Tibial nerve (tissue), 4 donors: ENCODE measurements at places on chromosomes 7 and 10. TPM values are rescaled to one million over a fixed set of nuclear protein-coding genes. Genes with fewer than 3 reads are reported as not detected.

Gene RHOBTB1
- 5.7 TPM for total RNA-seq

- H3K4me1 ChIP-seq, result no peaks in the 10 kb centered on the region
- H3K36me3 ChIP-seq, result no peaks in the 10 kb centered on the region
- no peak for DNase-seq
- H3K4me3 ChIP-seq, result no peak overlapping the region
- no peaks in the 10 kb centered on the region for H3K27me3 ChIP-seq
- H3K27ac ChIP-seq, result no peak overlapping the region
These were observed 33.8 kb downstream of the JAKMIP3 start for GRCh38 chr10:132099389-132100090.

GRCh38 chr10:65571011-65571570 lies 1354.7 kb upstream of the LRRTM3 start:
- H3K4me1 ChIP-seq, result no peaks in the 10 kb centered on the region
- no peak overlapping the region for H3K4me3 ChIP-seq
- no peaks in the 10 kb centered on the region for H3K27me3 ChIP-seq
- H3K36me3 ChIP-seq, result no peaks in the 10 kb centered on the region
- no peak for DNase-seq

GRCh38 chr7:88328787-88329186 lies 22.1 kb upstream of the STEAP4 start:
- no peak for DNase-seq

Gene TMEM176B
- total RNA-seq, result 70.8 TPM

- no peaks in the 10 kb centered on the region for H3K4me1 ChIP-seq
- no peaks in the 10 kb centered on the region for H3K36me3 ChIP-seq
- no peaks in the 10 kb centered on the region for H3K27me3 ChIP-seq
- no peak overlapping the region for H3K4me3 ChIP-seq
These were observed 23.6 kb downstream of the CEP41 start for GRCh38 chr7:130417213-130417612.

DNA sequence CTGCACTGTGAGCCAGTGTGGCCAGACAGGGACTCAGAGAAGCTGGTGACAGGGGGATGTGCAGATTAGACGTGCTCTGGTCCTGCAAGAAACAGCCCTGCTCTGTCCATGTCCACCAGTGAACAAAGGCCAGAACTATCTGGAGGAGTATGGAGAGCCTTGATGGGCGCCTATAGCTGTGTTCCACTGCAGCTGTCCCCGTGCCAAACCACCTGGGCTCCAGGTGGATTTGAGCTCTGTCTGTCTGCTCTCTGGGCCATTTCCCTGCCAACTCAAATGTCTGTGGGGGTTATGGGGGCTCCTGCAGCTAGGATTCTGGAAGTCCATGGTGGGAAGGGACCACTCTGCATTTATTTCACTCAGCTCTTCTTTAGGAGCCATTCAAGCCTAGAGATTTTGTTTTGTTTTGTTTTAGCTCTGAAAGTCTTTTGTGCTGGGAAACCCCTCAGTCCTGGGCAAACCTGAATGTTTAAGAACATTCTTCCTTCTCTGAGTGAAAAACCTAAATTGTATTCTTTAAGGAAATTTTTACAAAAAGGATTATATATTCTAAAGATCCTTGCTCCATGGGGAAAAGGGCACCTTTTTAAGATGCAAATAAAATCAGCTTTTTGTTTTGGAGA lies 1039.5 kb upstream of the SORCS1 start:
- no peaks in the 10 kb centered on the region for H3K36me3 ChIP-seq
- H3K4me1 ChIP-seq, result no peaks in the 10 kb centered on the region
- no peak for DNase-seq
- no peak overlapping the region for H3K27ac ChIP-seq
- no peak overlapping the region for H3K4me3 ChIP-seq

Gene C10orf67
- 0.30 TPM for total RNA-seq

- no peaks in the 10 kb centered on the region for H3K4me1 ChIP-seq
- no peak overlapping the region for H3K27ac ChIP-seq
- H3K36me3 ChIP-seq, result no peaks in the 10 kb centered on the region
These were observed 568 bp downstream of the PRSS2 start for GRCh38 chr7:142771353-142771723.

Gene HTR7
- 0.20 TPM for total RNA-seq

DNA sequence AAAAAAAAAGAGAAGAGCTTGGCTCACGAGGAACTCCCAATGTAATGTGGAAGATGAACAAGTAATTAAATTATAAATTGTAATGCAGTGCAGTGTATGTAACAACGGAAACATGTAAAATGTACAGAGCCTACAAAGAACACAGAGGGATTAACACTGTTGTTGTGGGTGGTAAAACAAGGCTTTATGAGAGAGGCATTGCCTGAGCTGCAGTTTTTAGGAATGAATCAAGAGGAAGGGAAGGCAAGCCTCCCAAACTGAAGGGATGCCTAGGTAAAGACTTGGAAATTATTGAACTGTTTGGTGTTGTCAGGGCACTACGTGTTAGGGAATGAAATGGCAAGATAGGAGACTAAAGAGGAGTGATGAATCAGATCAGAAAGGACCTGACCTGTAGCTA lies 213.7 kb downstream of the HTR7 start:
- no peak overlapping the region for H3K27ac ChIP-seq
- no peaks in the 10 kb centered on the region for H3K4me1 ChIP-seq
- H3K4me3 ChIP-seq, result no peak overlapping the region
- no peaks in the 10 kb centered on the region for H3K27me3 ChIP-seq
- H3K36me3 ChIP-seq, result no peaks in the 10 kb centered on the region

Gene PKD2L1
- not detected for total RNA-seq

DNA sequence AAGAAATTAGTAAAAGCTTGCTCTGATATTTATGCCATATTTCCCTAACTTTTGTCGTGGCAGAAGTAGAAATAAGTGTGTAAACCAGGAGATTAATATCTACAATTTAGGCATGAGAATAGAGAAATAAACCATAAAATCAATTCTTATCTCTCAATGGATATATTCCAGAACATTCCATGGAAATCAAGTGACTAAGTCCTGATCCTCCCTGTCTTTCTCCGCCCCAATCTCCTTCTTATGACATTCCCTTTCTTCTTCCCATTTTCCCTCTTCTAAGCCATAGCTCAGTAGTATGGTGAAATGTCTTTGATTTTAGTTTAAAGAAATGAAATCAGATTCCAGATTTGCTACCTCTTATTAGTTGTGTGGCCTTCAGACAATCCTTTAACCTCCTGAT lies 88.8 kb downstream of the TBXAS1 start:
- H3K36me3 ChIP-seq, result no peaks in the 10 kb centered on the region
- H3K4me3 ChIP-seq, result no peak overlapping the region

DNA sequence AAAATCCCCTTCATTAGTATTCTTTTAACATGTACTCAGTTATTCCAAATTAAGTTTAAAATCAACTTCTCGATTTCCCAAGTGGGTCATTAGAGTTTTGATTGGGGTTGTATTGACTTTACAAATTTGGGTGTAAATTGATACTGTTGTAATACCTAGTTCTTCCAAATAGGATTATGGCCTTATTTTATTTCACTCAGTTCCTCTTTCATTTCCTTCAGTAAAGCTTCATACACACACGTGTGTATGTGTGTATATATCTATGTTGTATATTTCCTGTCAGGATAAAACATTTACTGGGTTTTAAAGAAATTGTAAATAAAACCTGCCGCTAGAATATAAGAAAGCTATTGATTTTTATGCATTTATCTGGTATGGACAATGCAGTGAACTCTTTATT lies 15.9 kb downstream of the YME1L1 start:
- H3K36me3 ChIP-seq, result peaks cover 5% of the 10 kb centered on the region
- no peak overlapping the region for H3K27ac ChIP-seq
- H3K27me3 ChIP-seq, result no peaks in the 10 kb centered on the region
- no peak for DNase-seq
- no peak overlapping the region for H3K4me3 ChIP-seq

DNA sequence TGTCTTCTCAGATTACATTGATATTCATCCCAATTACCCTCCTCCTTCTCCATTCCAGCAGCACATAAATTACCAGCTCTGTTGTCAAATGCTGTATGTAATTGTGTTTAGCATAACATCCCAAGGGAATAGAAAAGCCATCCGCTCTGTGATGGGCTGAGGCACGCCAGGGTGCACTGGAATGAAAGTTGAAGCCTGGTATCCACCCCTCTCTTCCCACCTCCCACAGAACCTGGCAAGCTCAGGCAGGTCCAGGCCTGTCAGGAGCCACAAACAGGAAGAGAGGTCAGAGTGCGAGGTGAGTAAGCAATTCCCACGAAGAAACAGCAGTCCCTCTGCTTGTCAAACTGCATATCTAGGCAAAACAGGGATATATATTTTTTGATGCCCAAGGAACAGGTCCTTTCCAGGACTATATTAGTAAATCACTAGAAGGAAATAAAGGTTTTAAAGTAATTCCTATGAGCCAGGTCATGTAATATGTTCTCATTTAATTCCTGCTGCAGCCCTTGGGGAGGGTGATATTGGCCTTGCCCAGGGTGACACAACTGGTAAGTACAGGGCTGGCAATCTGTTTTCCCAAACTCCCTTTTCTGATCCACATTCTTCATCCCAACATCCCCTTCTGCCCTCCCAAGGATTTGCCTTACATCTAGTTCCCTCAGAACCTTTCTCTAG lies 155.6 kb upstream of the GHITM start:
- H3K27ac ChIP-seq, result no peak overlapping the region
- H3K36me3 ChIP-seq, result no peaks in the 10 kb centered on the region
- H3K4me1 ChIP-seq, result no peaks in the 10 kb centered on the region

DNA sequence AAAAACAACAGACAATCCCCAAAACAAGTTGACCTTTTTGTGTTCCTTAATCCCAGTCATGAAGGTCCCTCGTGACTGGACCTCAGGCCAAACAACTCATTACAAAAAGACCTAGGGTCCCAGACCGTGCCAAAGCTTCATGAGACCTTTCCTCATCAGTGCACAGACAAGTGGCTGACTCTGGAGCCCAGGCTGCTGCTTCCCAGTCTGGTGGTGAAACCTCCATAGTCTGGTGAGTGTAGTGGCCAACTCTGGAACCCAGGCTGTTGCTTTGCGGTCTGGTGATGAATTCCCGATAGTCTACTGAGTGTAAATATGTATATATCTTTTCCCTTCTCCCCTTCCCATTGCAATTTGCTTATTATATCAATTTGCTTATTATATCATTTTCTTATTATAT lies 22.1 kb upstream of the SLC18A3 start:
- H3K27me3 ChIP-seq, result no peaks in the 10 kb centered on the region
- DNase-seq, result no peak
- no peaks in the 10 kb centered on the region for H3K36me3 ChIP-seq
- no peaks in the 10 kb centered on the region for H3K4me1 ChIP-seq
- no peak overlapping the region for H3K4me3 ChIP-seq

Gene SSC4D
- total RNA-seq, result not detected

DNA sequence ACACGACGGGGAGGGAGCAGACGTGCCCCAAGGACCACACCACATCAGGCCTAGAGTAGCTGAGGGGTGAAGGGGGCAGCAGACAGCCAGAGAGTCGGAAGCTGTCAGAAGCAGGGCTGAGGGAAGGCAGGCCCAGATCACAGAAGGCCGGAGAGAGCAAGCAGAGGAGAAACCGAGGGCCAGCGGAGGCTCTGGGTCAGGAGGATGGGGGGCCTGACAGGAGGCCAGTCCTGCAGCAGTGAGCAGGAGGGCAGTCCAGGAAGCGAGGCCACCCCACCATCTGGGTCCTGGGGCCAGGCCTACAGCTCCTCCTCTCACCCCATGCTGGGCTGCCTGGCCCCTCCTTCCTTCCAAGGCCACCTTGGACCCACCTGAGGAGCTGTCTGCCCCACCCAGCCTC lies 20.3 kb downstream of the SLIT1 start:
- no peaks in the 10 kb centered on the region for H3K4me1 ChIP-seq
- no peak overlapping the region for H3K4me3 ChIP-seq
- no peak for DNase-seq
- H3K27me3 ChIP-seq, result no peaks in the 10 kb centered on the region
- H3K27ac ChIP-seq, result no peak overlapping the region
- no peaks in the 10 kb centered on the region for H3K36me3 ChIP-seq
